Mucosa of descending colon (tissue), 3 donors: ENCODE measurements at places on chromosomes 3 and 15. TPM values are rescaled to one million over a fixed set of nuclear protein-coding genes. Genes with fewer than 3 reads are reported as not detected.

Gene FOXB1
- not detected for total RNA-seq

GRCh38 chr3:195017151-195017550 lies 253.8 kb downstream of the XXYLT1 start:
- no peak for DNase-seq

- DNase-seq: no peak
Observed at GRCh38 chr3:36560685-36561084, 180.4 kb downstream of the STAC start.

- peak; percentile 32 for DNase-seq
Observed at GRCh38 chr3:194364652-194365434, 4.7 kb downstream of the LRRC15 start.

GRCh38 chr15:52008359-52008697 lies 10.7 kb upstream of the MAPK6 start:
- DNase-seq: no peak

DNA sequence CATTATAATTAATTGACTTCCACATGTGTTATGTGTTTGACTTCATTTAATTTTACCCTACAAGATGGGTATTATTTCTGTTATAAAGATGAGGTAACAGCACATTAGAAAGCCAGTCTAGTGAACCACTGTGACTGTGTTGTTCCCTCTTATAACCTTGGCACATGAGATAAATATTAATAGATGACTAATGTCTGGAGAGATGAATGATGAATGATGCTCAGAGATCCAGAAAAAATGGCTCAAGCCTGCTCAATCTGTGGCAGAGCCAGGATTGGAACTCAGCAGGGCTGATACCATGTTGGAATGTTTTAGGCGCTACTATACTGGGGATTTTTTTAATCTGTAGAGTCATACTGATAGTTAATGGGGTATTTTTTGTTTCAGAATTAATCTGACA lies 118.8 kb upstream of the PTX3 start:
- no peak for DNase-seq

DNA sequence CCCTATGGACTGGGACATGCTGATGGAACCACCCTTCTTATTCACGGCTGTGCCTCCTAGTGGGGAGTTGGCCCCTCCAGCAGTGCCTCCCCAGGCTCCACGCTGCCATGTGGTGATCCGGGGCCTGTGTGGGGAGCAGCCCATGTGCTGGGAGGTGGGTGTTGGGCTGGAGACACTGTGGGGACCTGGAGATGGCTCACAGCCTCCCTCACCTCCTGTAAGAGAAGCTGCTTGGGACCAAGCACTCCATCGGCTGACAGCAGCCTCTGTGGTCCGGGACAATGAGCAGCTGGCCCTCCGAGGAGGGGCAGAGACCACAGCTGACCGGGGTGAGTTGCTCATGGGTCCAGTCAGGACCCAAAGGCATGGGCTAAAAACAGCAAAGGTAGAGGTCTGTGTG lies 9.1 kb downstream of the ALG3 start:
- DNase-seq: no peak
